ENCODE measurements at places on chromosomes 6 and 20. TPM values are rescaled to one million over a fixed set of nuclear protein-coding genes. Genes with fewer than 3 reads are reported as not detected.

GRCh38 chr20:37579106-37579505, 51.4 kb upstream of the BLCAP start:
- no peak for ATAC-seq

DNA sequence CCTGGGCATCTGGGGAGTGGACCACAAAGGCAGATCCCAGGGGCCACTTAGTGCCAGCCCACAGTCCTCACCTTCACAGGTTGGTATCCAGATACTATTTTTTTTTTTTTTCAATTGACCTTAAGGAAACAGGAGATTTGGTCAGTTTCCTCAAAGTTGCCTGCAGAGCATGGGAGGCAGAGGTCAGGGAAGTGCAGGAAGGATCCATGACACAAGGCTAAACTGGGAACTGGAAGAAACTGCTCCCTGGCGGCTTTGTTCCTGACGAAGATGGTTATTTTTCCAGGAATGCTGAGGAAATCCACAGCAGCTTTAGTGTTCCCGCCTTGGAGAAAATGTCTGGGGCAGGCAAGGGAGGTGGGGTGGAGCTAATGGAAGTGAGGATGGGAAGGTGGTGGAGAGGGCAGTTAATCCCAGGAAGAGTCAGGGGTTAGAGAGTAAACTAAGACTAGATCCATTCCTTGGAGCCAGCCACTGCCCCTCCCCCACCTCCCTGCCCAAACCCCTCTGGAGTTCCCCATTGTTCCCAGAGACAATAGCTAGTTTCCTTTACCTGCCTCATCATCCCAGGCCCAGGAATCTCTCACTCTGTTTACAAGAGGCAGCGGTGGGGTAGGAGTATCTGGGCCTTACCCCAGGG, 14.3 kb upstream of the MYMX start:
- peak; percentile 43 for ATAC-seq

DNA sequence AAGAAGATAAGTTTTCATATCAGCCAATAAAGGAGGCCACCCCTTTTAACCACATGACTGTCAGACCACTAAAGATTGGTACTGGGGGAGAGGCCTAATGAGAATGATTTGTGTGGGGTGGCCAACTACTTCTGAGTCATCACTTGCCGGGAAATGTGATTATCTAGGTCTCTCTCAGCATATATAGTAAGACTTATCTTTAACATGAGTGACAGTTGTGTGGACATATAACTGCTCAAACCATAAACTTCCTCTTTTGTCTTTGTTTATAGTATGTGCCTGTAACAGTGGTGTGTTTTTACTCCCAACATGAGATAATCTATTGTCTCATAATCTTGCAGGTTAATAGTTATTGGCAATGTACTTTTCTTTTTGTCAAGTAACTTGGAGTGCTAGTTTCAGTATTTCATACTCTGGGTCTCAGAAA, 312.4 kb downstream of the CDKAL1 start:
- ATAC-seq: no peak

DNA sequence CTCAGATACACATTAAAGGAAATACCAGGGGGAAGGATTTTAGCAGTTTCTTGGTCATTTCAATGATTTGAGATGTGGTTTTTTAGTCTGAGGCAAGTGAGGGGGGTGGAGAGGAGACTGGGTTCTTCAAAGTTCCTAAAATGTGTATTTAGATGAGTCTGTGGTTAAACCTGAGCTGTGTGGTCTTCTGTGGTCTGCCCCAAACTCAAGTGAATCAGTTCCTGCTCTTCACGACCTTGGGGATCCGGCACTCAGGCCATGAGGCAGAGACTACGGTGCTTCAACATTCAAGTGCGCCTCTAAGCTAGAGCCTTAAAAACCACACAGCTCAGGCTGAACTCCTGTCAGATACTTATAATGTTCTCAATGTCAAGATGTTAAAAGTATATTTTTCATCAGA, 406.7 kb downstream of the LMBRD1 start:
- no peak for ATAC-seq

- ATAC-seq: no peak
Measured at GRCh38 chr6:16524380-16524707, 236.9 kb downstream of the ATXN1 start.

DNA sequence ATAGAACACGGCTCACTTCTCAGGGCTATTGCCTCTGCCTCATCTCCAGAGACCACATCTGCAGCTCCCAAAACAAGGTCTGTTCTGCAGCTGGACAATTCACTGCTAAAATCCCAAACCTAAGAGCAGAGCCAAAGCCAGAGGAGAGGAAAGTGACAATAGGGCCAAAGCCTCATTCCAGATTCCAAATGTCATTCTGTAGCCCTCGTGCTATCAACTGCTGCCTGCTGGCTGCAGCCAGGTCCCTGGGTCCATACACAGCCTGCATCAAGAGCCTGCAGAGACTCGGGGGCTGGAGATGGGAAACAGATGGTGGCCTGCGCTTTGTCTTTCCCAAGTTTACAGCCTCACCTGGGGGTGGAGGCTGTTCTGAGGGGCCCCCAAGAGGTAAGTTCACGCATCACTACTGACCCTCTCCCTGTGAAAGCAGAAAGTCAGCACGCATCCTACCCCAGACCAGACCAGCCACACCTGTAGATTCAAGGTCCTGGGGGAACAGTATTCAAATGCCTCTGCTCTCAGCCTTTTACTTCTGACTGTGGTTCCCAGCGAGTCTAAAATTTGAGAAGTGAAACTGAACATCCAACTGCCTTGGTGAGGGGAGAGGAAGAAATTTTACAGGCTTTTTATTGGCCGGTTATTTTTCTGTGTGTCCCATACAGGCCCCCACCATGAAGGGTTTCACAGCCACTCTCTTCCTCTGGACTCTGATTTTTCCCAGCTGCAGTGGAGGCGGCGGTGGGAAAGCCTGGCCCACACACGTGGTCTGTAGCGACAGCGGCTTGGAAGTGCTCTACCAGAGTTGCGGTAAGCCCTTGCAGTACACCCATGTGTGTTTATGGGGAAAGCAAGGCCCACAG, at the start of gene LY86:
Gene LY86 (plus strand): TSS at position 657 of the 860 bp plus-strand sequence. CDS start 15 bp downstream, at position 672.
- ATAC-seq: peak; percentile 23

DNA sequence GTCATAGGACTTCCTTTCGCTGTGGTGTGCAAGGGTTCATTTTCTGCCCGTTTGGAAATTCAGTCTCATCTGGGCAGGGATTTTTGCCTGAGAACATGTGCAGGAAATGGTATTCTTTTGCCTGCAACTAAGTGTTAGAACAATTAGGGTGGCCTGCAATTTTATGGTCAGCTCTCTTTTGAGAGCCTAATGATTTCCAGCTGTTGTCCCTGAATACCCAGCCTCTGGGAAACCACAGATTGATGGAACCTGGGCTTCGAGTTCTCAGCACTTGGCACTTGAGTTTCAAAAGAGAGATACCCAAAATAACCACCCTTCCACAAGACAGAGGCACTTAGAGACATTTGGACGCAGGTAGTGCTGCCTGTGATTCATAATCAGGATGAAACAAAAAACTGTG, 217.2 kb upstream of the FOXA2 start:
- no peak for ATAC-seq

DNA sequence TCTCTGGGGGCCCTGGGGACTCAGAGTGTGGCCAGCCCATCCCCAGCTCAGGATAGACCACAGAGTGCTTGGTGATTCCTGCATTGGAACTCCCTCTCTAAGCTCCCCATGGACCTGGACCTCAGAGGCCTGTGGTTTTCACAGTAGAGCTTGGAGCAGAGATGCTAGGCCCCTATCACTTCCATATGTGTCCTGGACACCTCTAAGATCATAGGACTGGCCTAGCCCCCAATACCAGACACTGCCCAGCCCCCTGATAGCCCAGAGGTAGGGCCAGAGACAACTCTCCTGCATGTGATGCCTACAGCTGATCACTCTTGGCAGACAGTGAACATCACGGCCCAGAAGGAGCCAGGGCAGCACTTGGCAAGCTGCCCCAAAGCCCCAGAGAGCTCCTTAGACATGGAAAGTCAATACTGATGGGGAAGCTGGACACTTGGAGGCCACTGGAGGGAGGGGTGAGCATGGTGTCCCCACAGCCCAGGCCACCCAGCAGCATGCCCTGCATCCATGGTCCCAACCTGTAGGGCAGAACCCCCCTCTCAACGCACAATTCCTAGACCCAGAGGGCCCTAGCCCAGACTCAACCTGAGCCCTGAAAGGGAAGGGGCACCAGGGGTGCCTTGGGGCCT, 27.1 kb downstream of the UBD start:
- ATAC-seq: no peak

GRCh38 chr20:34915749-34916455, 39.5 kb downstream of the ACSS2 start:
- no peak for ATAC-seq

DNA sequence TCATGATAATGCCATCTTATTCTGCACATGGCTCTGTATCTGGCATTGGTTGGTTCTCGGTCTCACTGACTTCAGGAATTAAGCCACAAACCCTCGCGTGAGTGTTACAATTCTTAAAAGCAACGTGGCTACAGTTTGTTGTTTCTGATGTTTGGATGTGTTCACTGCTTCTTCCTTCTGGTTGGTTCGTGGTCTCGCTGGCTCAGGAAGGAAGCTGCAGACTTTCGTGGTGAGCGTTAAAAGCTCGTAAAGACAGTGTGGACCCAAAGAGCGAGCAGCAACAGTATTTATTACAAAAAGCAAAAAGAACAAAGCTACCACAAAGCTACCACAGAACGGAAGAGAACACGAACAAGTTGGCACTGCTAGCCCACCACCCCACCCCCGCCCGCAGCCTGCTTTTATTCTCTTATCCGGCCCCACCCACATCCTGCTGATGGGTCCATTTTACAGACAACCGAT, 51.1 kb downstream of the MYLIP start:
- ATAC-seq: no peak

DNA sequence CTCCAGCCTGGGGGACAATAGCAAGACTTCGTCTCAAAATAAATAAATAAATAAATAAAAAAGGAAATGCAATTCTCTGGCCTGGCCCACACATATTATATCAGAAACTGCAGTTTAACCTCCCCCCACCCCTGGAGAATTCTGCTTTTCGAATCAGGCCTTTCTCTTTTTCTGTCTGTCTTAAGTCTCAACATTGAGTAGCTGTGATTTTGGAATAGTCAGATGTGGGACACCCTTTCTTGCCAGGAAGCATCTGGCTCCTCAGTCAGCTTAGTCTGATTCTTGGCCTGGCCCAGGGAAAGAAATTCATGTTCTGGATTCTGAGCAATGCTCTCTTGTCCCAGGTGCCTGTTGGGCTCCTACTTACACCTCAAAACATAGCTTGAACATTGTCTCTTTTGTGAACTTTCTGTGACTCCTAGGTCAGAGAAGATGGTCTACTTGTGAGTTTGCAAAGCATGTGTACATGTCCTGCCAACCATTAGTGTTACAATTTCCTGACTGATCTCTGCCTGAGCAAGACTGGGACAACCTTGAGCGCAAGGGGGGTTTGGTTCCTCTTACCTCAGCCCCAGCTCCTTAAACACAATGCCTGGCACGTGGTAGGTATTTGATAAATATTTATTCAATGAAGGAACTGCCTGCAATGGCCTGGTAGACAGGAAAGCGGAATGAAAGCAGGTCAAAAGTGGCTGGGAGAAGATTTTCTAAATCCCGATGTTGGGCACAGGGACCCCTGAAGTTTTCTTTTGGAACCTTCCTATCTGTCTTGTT, 23.8 kb upstream of the POU5F1 start:
- no peak for ATAC-seq

GRCh38 chr6:109449064-109449794, 6.3 kb downstream of the MICAL1 start:
- no peak for ATAC-seq

DNA sequence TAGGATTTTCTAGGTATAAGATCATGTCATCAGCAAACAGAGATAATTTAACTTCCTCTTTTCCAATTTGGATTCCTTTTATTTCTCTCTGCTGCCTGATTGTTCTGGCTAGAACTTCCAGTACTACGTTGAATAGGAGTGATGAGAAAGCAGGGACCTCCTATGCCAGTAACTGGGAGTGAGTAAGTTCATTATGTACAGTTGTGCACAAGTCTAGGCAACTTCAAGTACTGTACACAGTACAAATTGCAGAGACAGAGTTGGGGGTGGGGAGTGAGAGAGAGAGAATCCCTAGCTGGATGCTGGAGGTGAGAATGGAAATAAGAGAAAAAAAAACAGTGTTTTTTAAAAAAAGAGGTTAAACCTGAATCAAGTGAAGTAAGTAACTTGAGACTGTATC, 210.2 kb downstream of the MMUT start:
- no peak for ATAC-seq

DNA sequence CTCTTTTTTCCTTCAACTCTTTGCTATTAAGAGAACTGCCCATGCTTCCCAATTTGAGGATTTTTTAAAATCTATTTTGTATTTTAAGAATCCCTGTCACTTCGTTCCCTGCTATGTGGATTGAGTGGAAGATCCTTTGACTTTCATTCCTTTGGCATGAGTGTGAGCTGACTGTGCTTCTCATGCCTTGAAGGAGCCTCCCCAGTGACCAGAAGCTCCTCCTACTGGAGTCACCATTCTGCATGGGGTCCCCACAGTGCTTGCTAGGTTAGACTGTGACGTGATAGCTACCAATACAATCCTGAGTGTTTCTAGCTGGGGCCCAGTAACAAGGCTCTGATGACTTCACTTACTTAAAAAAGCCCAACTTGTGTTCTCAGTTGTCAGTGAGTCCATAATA, 104.4 kb upstream of the LAMP5 start:
- ATAC-seq: no peak

- no peak for ATAC-seq
Measured at GRCh38 chr20:55205665-55206064, 730.3 kb downstream of the DOK5 start.

- peak; percentile 52 for ATAC-seq
Measured at GRCh38 chr6:27505209-27506027, 32.5 kb upstream of the ZNF184 start.

DNA sequence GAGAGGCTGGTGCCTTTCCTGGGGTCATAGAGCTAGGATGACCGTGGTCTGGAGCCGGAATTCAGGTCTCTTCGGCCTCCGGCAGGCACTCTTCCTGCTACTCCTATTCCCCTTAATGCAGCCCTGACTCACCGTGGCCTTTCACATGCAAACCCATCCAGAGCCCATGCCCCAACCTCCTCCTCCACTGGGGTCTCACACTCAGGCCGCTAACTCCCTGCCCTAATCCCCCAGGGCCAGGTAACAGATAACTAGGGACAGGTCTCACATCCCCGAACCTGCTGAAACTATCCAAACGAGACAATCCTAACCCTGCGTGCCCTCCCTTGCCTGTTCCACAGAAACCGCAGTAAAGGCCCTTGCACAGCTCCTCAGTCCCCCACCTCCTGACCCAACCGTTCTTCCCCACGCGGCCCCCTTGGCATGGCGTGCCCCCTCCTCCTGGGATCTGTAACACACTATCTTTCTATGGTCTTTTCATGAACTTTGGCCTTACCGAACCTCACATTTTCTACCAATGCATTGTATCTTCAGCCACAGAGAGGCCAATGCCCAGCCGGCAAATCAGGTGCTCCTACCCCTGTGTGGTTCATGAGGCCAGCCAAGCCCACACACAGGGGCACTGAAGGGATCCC, 245.4 kb upstream of the EXOC2 start:
- ATAC-seq: no peak

Gene TINAG
- not detected for total RNA-seq

Gene LGSN
- not detected for total RNA-seq

Gene PSORS1C1
- 0.12 TPM for total RNA-seq

Gene TGM3
- 5.8 TPM for total RNA-seq

Gene CST5
- not detected for total RNA-seq

Gene WFDC10B
- not detected for total RNA-seq

Gene MLN
- total RNA-seq: not detected

Gene COL20A1
- not detected for total RNA-seq

Measured in gastroesophageal sphincter (tissue), 4 donors.